ENCODE measurements at places on chromosomes 6 and 20. TPM values are rescaled to one million over a fixed set of nuclear protein-coding genes. Genes with fewer than 3 reads are reported as not detected.

Gene MLIP
- 65.4 TPM for total RNA-seq

Gene HDGFL1
- total RNA-seq: not detected

Gene FGD2
- total RNA-seq: not detected

Gene C6orf47
- total RNA-seq: 27.4 TPM

Gene GPLD1
- 1.1 TPM for total RNA-seq

Gene ENPP5
- total RNA-seq: 2.6 TPM

Gene AAR2
- 33.5 TPM for total RNA-seq

Data from cardiac muscle cell (in vitro differentiated cells and primary cell).